ENCODE measurements at places on chromosomes 5 and 9. TPM values are rescaled to one million over a fixed set of nuclear protein-coding genes. Genes with fewer than 3 reads are reported as not detected.

GRCh38 chr9:129929496-129930125, 94.4 kb downstream of the USP20 start:
- DNase-seq = no peak
- H3K4me3 ChIP-seq = no peak overlapping the region
- peaks cover 2% of the 10 kb centered on the region for H3K36me3 ChIP-seq
- H3K4me1 ChIP-seq = peaks cover 7% of the 10 kb centered on the region

GRCh38 chr9:131773911-131774379, 34.1 kb upstream of the RAPGEF1 start:
- H3K4me3 ChIP-seq = no peak overlapping the region
- H3K36me3 ChIP-seq = no peaks in the 10 kb centered on the region
- H3K27ac ChIP-seq = no peak overlapping the region
- no peaks in the 10 kb centered on the region for H3K4me1 ChIP-seq
- H3K27me3 ChIP-seq = no peaks in the 10 kb centered on the region

DNA sequence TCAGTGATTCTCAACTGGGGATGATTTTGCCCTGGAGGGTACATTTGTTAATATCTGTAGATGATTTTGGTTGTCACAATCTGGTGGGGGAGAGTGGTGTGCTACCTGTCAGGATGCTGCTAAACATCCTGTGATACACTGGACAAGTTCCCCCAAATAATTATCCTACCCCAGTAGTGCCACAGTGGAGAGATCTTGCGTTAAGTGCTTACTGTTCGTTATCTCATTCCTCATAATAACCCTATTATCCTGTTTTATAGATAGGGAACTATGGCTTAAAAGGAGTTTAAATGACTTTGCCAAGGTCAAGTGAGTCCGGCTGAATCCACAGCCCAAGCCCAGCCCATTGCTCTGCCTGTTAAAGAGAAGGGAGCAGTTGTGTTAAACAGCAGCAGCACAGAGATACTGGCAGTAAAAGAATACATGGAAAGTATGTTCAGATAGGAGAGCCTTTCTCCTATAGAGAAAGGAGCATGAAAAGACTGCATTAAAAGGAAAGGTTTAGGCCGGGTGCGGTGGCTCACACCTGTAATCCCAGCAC, 15.4 kb downstream of the CNOT8 start:
- no peak overlapping the region for H3K4me3 ChIP-seq
- peaks cover 40% of the 10 kb centered on the region for H3K36me3 ChIP-seq
- H3K27ac ChIP-seq = no peak overlapping the region
- H3K4me1 ChIP-seq = no peaks in the 10 kb centered on the region
- no peaks in the 10 kb centered on the region for H3K27me3 ChIP-seq
- DNase-seq = no peak

DNA sequence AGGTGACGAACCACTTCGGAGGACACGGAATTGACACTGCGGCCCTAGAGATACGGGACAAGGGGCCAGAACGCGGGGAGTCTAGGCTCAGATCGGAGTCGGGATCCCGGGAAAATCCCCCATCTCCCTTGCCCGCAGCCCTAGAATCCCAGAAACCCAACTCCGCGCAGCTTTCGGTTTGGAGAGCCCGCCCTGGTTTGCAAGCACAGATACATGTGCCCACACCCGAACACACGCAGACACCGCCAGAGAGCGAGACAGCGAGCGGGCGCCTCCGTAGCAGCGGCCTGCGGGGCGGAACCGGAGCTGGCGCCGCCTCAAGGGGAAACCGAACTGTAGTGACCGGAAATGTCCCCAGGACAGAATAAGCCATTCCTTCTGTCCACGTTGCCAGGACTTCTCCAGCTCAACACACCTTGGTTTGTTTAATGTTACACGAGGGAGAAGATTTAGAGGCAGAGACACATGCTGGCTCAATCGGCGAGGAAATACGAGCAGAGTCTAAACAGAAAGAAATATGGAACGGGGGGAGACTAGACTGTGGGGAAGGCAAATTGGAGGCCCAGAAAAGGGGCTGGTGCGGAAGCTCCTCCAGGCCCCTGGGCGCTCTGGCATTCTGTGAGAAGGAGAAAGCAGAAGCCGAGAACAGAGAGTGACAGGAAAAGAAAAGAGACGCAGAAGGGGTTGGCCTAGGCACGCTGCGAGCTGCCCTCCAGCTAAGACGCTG, 2.9 kb upstream of the PAX5 start:
- peaks cover 99% of the 10 kb centered on the region for H3K27me3 ChIP-seq
- peak; percentile 28 for DNase-seq
- H3K36me3 ChIP-seq = no peaks in the 10 kb centered on the region
- H3K4me1 ChIP-seq = peaks cover 19% of the 10 kb centered on the region
- H3K4me3 ChIP-seq = peak overlapping the region; percentile 41

DNA sequence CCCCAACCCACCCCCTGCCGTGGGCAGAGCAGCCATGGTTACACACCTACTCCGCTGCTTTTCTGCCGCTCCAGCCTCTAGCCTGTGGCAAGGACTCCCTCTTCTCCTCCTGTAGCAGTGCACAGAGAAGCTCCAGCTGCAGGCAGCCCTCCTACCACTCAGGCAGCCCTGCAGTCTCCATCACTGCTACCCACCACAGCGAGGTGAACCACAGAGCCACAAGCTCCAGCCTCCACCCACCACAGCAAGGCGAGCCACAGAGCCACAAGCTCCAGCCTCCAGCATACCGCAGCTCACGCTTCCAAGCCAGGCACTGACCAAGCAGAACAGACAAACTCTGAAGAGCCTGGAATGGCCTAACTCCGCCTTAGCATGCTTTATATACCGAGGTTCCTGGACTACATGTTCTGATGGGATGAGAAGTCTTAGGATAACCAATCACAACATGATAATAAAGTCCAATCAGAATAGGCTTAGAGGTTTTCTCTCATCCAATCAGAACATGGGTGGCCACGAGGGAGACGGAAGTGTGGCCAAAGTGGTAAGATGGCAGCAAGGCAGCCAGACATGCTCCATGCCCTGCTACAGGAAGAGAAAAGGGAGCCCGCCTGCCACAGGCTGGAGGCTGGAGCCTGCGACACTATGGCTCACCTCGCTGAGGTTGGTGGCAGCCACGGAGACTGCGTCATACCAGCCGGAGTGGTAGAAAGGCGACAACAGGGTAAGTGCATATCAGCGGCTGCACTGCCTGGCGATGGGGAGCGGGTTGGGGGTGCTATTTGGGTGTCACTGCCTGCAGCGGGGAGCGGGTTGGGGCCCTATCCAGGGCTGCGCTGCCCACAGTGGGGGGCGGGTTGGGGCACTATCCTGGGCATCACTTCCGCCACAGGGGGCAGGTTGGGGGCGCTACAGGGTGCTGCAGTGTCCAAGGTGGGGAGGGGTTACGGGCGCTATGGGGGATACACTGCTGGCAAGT, 75.8 kb upstream of the PCAT7 start:
- DNase-seq = no peak
- H3K4me1 ChIP-seq = no peaks in the 10 kb centered on the region
- no peak overlapping the region for H3K27ac ChIP-seq
- H3K36me3 ChIP-seq = no peaks in the 10 kb centered on the region

GRCh38 chr5:124702525-124702924, 43.9 kb downstream of the ZNF608 start:
- H3K36me3 ChIP-seq = peaks cover 2% of the 10 kb centered on the region
- H3K27me3 ChIP-seq = no peaks in the 10 kb centered on the region
- no peak overlapping the region for H3K27ac ChIP-seq
- H3K4me1 ChIP-seq = no peaks in the 10 kb centered on the region
- no peak overlapping the region for H3K4me3 ChIP-seq

- no peak for DNase-seq
- no peaks in the 10 kb centered on the region for H3K27me3 ChIP-seq
- H3K27ac ChIP-seq = no peak overlapping the region
- H3K36me3 ChIP-seq = peaks cover 6% of the 10 kb centered on the region
Observed at GRCh38 chr9:112411626-112412027, 31.7 kb downstream of the HSDL2 start.

DNA sequence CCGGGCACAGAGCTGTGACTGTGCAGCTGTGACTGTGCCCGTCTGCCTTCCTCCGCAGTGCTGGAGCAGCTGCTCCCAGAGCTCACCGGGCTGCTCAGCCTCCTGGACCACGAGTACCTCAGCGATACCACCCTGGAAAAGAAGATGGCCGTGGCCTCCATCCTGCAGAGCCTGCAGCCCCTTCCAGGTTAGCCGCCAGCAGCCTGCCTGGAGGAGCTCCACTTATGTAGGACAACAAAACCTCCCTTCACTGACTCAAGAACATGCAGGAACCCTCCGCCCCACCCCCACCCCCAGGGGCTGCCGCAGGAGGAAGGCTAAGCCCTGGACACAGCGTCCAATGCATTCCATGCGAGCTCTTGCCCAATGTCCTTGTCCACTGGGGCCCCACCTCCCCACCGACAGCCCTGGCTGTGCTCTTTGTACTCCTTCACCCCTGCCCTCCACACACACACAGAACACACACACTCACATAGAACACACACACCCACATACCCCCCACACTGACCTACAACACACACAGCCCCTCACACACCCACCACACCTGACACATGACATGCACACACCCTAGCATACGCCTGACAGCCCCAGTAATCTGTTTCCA, 27.9 kb downstream of the AFAP1L1 start:
- DNase-seq = no peak
- H3K36me3 ChIP-seq = no peaks in the 10 kb centered on the region
- H3K27ac ChIP-seq = peak overlapping the region; percentile 80
- no peaks in the 10 kb centered on the region for H3K27me3 ChIP-seq
- no peak overlapping the region for H3K4me3 ChIP-seq

- H3K4me3 ChIP-seq = no peak overlapping the region
- H3K36me3 ChIP-seq = no peaks in the 10 kb centered on the region
- no peaks in the 10 kb centered on the region for H3K4me1 ChIP-seq
- no peaks in the 10 kb centered on the region for H3K27me3 ChIP-seq
- no peak overlapping the region for H3K27ac ChIP-seq
Observed at GRCh38 chr5:9196403-9197227, 349.3 kb downstream of the SEMA5A start.

- no peak overlapping the region for H3K4me3 ChIP-seq
- no peaks in the 10 kb centered on the region for H3K27me3 ChIP-seq
- no peak overlapping the region for H3K27ac ChIP-seq
- no peak for DNase-seq
- H3K36me3 ChIP-seq = no peaks in the 10 kb centered on the region
Observed at GRCh38 chr9:87884578-87885459, 2.1 kb downstream of the SPATA31E1 start.

- H3K27ac ChIP-seq = no peak overlapping the region
- H3K4me3 ChIP-seq = no peak overlapping the region
- no peaks in the 10 kb centered on the region for H3K4me1 ChIP-seq
- no peak for DNase-seq
Observed at GRCh38 chr5:86118542-86118941, 499.2 kb upstream of the COX7C start.

GRCh38 chr5:132222649-132223038, 5.0 kb downstream of the P4HA2 start:
- H3K36me3 ChIP-seq = peaks cover 2% of the 10 kb centered on the region
- no peaks in the 10 kb centered on the region for H3K4me1 ChIP-seq
- no peak for DNase-seq
- no peak overlapping the region for H3K27ac ChIP-seq

GRCh38 chr9:37410969-37411785, 11.3 kb upstream of the GRHPR start:
- no peak overlapping the region for H3K27ac ChIP-seq
- peaks cover under 1% of the 10 kb centered on the region for H3K27me3 ChIP-seq
- H3K4me1 ChIP-seq = no peaks in the 10 kb centered on the region
- no peak overlapping the region for H3K4me3 ChIP-seq
- no peak for DNase-seq

- no peak overlapping the region for H3K4me3 ChIP-seq
- H3K27ac ChIP-seq = no peak overlapping the region
- H3K36me3 ChIP-seq = no peaks in the 10 kb centered on the region
- no peaks in the 10 kb centered on the region for H3K4me1 ChIP-seq
- peaks cover 7% of the 10 kb centered on the region for H3K27me3 ChIP-seq
Observed at GRCh38 chr9:126589349-126589748, 24.4 kb upstream of the LMX1B start.

ANKRD31 gene
- not detected for total RNA-seq

SLC6A7 gene
- total RNA-seq = not detected
